RWPE1 (cell line): ENCODE measurements at places on chromosomes 16 and 17.

DNA sequence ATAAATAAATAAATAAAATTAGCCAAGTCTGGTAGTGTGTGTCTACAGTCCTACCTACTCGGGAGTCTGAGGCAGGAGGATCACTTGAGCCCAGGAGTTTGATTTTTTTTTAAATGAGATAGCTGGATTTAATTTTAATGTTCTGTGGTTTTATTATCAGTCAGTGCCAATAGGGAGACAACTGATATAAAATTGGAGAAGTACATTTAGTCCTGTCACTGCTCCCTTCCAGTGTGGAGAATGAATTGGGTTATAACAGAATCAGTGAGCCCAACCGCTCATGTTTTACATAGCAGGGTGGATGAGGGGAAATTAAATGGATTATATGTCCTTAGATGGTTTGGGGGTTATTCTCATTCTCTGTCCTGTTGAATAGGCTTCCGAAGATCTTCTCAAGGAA, 6.2 kb downstream of the NME1 start:
- no peak for DNase-seq

DNA sequence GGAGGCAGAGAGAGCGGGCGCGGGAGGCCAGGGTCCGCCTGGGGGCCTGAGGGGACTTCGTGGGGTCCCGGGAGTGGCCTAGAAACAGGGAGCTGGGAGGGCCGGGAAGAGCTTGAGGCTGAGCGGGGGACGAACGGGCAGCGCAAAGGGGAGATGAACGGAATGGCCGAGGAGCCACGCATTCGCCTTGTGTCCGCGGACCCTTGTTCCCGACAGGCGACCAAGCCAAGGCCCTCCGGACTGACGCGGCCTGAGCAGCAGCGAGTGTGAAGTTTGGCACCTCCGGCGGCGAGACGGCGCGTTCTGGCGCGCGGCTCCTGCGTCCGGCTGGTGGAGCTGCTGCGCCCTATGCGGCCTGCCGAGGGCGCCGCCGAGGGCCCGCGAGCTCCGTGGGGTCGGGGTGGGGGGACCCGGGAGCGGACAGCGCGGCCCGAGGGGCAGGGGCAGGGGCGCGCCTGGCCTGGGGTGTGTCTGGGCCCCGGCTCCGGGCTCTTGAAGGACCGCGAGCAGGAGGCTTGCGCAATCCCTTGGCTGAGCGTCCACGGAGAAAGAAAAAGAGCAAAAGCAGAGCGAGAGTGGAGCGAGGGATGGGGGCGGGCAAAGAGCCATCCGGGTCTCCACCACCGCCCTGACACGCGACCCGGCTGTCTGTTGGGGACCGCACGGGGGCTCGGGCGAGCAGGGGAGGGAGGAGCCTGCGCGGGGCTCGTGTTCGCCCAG, 1.2 kb upstream of the CBX4 start:
- DNase-seq, result no peak

DNA sequence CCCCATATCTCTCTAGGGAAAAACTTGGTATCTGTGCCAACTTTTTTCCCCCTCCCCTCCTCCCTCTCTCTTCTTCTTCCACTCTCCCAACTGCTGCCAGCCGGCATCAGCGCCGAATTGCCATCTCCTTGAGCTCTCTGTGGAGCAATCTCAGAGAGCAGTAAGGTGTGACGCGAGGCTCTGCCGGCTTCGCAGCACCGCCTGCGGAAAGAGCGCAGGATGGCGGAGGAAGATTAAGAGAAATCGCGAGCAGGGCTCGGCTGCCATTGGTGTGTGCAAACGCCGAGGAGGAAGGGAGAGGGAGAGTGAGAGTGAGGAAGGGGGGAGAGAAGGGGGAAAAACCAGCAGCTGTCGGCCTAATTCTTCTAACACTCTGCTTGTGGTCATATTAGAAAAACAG, 44.2 kb downstream of the NEUROD2 start:
- no peak for DNase-seq

DNA sequence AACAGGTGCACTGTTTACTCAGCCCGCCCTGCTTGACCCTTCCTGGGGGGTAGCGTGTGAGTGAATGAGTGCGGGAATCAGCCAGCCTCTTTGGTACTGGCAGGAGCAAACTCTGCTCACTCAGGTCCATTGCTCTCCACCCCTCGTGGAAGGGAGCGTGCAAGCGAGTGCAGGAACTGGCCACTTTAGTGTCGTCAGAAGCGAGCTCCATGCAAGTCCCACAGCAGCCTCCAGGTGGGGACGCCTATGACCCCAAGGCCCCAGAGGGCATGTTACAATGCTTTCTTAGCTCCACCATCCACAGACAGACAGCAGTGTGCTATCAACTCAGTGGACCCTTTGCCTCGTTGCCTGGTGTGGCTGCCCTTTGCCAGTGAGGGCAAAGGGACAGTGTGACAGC, 1025.1 kb upstream of the CDH8 start:
- DNase-seq, result no peak

GRCh38 chr17:79760197-79760906, 17.6 kb upstream of the CBX2 start:
- DNase-seq, result no peak

GRCh38 chr17:29613856-29614255, 8.9 kb downstream of the CORO6 start:
- no peak for DNase-seq

DNA sequence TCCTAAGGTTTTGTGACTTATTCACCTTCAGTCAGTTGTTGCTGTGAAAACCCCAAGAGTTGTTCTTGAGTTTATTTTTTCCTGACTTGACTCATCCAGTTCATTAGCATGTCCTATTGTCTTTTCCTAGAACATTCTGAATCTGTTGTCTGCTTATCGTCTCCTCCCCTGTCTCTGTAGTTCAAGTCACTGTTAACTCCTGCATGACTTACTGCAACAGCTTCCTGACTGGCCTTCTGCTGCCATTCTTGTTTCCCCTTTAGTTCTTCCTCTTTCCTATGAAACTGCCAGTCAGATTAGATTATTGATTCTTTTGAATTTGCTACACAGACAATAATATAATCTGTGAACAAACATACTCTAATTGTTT, 161.5 kb downstream of the FTO start:
- peak; percentile 45 for DNase-seq

- peak; percentile 16 for DNase-seq
Observed at GRCh38 chr16:88560714-88561484, 9.3 kb upstream of the ZC3H18 start.

GRCh38 chr17:59238906-59239305, 18.6 kb downstream of the GDPD1 start:
- DNase-seq, result no peak

- DNase-seq, result no peak
Observed at GRCh38 chr17:35735036-35735805, 3.8 kb downstream of the RASL10B start.

- no peak for DNase-seq
Observed at GRCh38 chr16:55323637-55324271, at the start of gene IRX6. Gene IRX6 (plus strand): TSS chr16:55324203. CDS start chr16:55325092, 889 bp downstream.

GRCh38 chr17:47841488-47842291, 617 bp upstream of the SCRN2 start:
- DNase-seq, result no peak

DNA sequence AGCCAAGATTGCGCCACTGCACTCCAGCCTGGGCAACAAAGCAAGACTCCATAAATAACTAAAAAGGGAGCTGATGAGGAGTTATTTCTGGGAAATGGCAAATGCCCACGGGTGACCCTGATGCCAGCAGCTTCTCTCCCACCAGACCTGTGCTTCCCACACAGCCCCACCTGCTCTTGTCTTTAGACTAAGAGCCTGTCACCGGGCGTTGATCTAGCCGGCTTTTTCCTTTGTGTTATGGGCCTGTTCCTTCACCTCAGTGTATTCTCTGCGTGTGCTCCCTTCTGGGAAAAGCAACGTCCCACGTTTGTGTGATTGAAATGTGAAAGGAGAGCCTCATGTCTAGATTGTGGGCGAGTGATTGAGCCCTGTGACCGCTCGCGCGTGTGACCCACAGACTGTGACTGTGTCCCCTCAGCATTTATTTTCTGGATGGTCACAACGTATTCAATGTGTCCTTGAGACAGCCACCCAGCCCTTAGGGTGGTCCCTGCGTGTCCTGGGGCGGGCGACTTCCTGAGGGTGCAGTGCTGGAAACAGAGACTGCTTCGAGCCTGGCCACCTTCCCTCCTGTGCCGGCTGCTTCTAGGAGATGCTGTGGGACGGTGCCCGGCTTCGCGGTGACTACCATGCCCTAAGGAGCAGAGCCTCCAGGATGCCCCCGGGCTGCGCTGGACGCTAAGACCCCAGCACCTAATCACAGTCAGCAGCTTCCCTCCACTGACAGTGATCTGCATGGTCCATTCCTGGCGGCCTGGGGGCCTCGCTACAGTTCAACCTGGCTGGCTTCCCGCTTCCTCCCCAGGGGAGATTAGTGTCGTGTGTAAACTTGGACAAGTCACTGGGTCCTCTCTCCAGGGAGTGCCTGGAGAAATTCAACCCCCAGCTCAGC, 7.8 kb upstream of the RNPS1 start:
- no peak for DNase-seq

GRCh38 chr17:19338031-19338990, 24.2 kb downstream of the B9D1 start:
- no peak for DNase-seq

DNA sequence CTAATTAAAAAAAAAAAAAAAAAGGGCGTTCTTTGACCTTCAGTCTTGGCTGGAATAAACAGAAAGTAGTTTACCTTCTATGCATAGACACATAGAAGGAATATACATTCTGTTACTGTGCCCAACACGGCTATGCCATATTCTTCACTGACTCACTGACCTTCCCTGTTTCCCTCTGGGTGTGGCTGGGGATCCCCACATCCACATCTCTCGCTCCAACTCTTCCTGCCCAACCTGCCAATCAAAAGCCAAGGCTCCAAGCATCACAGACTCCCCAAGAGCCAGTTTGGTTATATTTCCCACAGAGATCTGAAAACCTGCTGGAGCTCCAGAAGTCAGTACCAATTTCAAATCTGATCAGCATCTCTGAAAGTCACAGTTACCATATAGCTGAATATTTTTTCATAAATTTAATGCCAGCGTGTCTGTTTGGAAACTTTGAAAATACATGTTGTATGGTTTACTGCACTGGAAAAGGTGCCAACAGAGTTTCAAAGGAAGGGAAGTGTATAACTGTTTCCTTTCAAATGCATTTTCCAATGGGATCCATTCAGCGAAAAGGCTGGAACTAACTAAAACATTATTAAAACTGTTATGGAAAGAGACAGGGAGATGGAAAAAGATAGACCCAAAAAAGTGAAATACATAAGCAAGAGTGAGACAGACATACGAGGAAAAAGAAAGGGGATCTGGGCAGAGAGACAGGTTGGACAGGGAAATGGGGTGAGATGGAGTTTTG, 91.8 kb downstream of the SMG6 start:
- DNase-seq, result no peak

GRCh38 chr16:77555791-77556190, 121.0 kb upstream of the ADAMTS18 start:
- no peak for DNase-seq

- DNase-seq, result no peak
Observed at GRCh38 chr17:7080456-7081041, 498 bp upstream of the CLEC10A start.

GRCh38 chr16:8943966-8944759, 19.5 kb downstream of the USP7 start:
- no peak for DNase-seq

DNA sequence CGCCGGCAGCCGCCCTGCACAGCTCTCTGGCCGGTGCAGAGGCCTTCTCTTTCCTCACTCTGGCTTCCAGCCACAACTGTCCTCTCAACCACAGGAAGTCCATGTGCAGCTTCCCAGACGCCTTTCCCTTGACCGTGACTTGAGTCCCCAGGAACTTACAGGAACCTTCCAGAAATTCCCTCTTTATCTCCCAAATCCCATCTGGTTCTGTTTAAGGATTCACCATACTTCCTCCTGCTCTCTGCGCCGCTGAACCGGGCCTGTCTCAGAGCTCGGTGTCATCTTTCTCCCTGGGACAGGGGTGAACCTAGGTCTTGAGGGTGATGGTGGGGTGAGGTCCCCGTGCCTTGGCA, 65.2 kb upstream of the ZNF469 start:
- no peak for DNase-seq
